Tibial nerve (tissue), 4 donors: ENCODE measurements at places on chromosomes 4 and X. TPM values are rescaled to one million over a fixed set of nuclear protein-coding genes. Genes with fewer than 3 reads are reported as not detected.

DNA sequence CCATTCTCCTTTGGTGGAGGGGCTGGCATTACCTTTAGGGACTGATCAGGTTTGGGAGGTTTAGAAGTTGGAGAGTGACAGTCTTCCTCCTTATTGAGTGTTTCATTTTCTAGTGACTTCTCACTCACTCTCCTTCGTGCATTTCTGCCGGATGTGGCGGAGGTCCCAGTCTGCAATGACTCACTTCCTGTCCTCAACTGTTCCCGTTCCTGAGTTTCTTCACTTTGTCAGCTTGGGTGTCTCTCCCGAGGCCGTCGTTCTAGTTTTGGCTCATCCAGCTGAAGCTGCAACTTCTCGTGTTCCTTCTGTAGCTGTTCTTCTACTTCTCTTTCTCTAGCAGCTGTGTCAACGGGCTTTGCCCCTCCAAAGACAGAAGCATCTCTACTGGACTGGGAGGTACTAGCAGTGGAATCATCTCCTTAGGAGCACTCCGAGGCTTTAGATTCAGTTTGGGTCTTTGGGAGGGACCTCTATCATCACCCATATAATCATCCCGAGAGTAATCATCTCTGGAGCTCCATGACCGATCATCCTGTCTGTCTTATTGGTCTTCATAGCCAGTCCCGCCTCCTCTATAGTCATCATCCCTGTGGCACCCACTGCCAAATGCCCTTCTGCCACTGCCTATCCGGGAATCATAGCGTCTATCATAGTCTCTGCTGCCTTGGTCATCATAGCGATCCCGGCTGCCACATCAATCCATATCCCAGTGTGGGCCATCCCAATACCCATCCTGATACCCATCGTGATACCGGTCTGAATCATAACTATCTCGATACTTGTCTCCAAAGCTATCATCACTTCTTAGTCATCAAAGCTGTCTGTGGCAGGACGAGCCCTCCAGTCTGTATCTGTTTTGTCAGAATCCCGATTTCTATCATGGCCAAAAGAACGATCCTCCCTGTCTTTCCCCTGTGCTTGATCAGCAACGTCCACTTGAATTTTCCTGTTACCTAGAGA is 35.3 kb upstream of the VSIG4 start:
- no peak for DNase-seq
- H3K36me3 ChIP-seq, result no peaks in the 10 kb centered on the region
- no peaks in the 10 kb centered on the region for H3K4me1 ChIP-seq
- no peak overlapping the region for H3K4me3 ChIP-seq
- no peak overlapping the region for H3K27ac ChIP-seq

DNA sequence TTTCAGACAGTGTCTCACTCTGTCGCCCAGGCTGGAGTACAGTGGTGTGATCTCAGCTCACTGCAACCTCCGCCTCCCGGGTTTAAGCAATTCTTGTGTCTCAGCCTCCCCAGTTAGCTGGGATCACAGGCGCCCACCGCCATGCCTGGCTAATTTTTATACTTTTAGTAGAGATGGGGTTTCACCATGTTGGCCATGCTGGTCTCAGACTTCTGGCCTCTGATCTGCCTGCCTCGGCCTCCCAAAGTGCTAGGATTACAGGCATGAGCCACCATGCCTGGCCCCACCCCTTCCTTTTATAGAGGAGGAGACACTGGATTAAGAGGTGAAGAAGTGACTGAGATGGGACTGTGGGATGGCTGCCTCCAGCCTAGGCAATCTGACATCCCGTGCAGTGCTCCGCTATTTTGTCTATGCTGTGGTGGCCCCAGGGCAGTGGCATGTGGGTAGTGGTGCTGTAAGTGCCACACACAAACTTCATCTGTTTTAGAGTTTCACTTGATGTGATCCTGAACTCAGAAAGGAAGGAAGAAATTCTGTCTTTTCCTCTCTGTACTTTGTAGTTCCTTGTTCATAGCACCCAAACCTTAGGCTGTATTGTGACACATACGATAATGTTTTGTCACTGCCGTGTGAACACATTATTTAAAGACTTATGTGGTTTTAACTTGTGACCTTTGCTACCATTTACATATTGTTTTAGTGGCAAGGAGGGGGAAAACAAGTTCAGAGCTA is 48.9 kb downstream of the FNIP2 start:
- no peak for DNase-seq
- H3K4me3 ChIP-seq, result no peak overlapping the region
- no peaks in the 10 kb centered on the region for H3K36me3 ChIP-seq
- H3K27me3 ChIP-seq, result no peaks in the 10 kb centered on the region
- no peak overlapping the region for H3K27ac ChIP-seq
- H3K4me1 ChIP-seq, result peaks cover 74% of the 10 kb centered on the region

USP26 gene
- total RNA-seq, result not detected

RIPPLY1 gene
- not detected for total RNA-seq

ADH4 gene
- 5.1 TPM for total RNA-seq
